ENCODE measurements at places on chromosomes 3 and 15.
A peak's percentile ranks its signal among the peaks of the same experiment; 100 is the strongest.

- peak; percentile 57 for ATAC-seq
These were observed 14.4 kb upstream of the TSPAN3 start for GRCh38 chr15:77085297-77085696.

DNA sequence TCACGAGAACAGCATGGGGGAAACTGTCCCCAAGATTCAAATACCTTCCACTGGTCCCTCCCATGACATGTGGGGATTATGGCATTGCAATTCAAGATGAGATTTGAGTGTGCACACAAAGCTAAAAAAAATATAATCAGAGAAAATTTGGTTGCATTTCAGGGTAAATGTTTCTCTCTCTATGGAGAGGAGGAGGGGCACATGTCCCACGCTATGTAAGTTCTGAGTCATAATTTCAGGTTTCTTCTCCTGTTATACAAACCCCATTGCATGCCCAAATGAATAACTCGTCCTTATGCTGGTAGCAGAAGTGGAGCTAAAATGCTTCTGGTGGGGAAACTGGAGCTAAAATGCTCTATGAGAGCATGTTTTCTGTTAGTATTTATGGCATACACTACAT is 209.7 kb upstream of the DCBLD2 start:
- ATAC-seq: no peak

GRCh38 chr3:196122021-196122687 is 40.3 kb upstream of the TFRC start:
- ATAC-seq: no peak

- no peak for ATAC-seq
These were observed 36.1 kb downstream of the SCN5A start for GRCh38 chr3:38613426-38613825.

- no peak for ATAC-seq
These were observed 59.2 kb downstream of the PPM1L start for GRCh38 chr3:160815280-160815679.

- ATAC-seq: no peak
These were observed 192.4 kb upstream of the IGF1R start for GRCh38 chr15:98455904-98456303.

DNA sequence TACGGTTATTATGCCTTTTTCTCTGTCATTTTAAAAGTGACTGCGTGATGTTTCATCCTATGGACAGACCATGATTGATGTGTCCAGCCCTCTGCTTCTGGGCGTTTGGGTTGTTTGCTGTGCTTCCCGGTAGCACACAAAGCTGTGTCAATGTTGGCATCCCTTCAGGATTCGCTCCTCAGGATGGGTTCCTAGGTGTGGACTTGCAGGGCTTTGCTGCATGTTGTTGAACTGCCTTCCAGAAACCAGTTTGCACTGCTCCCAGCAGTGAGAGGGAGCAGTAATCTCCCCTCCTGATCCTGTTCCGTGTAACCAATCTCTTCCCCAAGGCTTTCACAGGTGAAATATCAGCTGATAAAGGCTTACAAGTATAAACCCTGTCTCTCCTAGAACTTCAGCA is 787 bp downstream of the TRPM1 start:
- no peak for ATAC-seq

GRCh38 chr3:50606596-50606995 is 5.0 kb downstream of the CISH start:
- no peak for ATAC-seq

- no peak for ATAC-seq
These were observed 3.1 kb downstream of the AP4E1 start for GRCh38 chr15:50911621-50912020.

DNA sequence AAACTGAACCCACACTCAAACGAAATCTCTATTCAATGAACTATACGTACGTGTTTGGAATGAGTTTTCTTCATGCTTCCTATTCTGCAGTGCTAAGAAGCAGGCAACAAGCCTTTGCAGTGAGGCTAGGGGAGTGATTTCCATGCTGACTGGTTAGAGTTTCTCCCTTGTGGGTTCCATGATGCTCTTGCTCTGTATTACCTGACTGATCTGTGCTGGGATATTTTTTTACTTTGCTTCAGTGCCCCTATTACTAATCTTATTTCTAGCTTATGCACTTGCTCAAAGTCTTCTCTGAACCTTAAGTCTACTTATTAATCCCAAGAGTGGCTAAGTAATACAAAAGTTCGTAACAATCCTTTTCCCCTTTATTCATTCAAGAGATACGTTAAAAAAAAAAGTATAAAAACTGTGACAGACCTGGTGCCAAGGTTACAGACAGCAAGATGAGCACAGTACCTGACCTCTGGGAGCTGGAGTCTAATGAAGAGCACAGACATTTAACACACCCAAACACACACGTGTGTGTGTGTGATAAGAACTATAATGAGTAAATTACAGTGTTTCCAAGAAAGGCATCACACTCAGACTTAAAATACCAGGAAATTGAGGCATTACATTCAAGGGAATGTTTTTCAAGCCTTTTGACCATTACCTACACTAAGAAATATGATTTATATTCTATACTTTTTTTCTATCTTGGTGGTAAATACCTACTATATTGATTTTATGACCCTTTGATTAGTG is 50.5 kb upstream of the FBN1 start:
- ATAC-seq: no peak

DNA sequence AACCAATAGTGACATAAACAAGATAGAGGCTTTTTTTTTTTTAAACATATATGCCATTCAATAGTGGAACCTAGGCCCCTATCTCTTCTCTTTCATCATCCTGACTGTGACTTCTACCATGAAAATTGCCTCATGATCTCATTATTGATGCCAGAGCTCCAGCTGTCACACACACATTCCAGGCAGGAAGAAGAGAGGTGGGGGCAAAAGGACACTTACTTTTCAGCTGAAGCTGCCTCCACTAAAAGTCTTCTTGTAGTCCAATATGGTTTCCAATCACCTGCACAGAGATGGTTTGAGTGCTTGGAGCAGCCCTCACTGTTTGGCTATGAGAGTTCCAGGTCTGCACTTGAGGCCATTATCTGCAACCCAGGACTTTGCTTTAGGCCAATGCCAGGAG is 45.0 kb downstream of the CLEC3B start:
- ATAC-seq: no peak

- no peak for ATAC-seq
These were observed 64.2 kb upstream of the SLCO2A1 start for GRCh38 chr3:134093956-134094355.

- ATAC-seq: peak; percentile 45
These were observed 224.8 kb upstream of the HES1 start for GRCh38 chr3:193910886-193911738.

GRCh38 chr15:83066034-83066733 is 868 bp downstream of the BTBD1 start:
- ATAC-seq: no peak

DNA sequence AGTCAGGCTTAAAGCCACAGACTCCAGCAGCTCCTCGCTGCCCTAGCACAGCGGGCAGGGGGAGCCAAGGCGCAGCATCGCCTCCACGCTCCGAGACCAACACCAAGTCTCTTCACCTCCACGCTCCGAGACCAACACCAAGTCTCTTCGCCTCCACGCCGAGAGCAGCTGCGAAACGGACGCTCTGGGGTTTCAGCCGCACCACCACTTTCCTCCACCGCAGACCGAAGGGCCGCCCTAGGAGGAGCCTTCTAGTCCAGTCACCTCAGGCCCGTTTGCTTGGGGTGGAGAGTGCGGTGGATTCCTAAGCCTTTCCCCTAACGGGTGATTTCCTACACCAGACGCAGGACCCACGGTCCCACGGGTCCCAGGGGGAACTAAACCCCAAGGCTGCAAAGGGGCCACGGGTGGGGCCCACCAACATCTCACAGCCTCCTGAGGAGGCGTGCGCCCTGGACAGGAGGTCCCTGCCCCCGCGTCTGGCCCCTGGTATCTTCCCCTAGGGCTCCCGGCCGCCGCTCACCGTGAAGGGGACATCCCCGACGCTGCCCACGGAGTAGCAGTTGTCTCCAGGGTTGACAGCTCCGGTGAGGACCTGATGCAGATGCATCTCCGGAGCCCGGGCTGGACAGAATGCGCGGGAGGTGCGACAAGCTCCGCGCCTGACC is 501 bp downstream of the DMXL2 start:
- ATAC-seq: peak; percentile 54

GRCh38 chr3:11050666-11051323 is 58.2 kb downstream of the SLC6A1 start:
- ATAC-seq: no peak

DNA sequence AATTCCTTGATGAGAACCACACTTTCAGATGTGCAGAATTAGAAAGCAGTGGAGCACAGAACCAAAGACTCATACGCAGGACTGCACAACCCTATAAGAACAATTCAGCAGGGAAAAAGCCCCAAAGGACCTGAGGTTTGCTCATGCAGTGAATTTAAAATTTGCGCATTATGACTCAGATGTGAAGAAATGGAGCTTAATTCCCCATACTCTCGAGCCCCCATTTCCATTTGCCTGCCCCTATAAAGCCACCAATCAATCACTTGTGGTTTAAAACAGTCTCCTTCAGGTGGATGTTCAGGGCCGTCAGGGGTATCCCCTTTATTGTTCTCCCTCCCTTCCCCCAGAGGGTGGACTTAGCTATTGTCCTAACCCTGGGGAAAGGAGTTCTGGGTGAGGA is 221.2 kb downstream of the IGSF11 start:
- ATAC-seq: no peak

DNA sequence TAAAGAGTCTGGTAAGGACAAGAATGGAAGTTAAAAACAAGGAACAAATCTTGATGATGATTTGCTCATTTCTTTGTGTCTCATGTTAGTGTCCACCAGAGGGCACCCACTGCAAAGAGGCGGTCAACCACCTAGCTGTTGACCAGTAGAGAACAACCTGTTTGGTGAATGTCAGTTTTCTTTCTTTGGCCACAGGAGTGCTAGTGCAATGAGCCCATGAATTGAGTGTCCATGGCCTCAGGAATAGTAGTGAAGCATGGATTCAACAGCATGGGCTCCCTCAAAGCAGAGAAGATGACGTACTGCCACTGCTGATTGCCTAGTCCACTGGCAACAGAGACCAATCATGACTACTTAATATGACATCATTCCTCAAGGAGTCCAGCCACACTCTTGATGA is 10.7 kb upstream of the CNTN6 start:
- no peak for ATAC-seq

DNA sequence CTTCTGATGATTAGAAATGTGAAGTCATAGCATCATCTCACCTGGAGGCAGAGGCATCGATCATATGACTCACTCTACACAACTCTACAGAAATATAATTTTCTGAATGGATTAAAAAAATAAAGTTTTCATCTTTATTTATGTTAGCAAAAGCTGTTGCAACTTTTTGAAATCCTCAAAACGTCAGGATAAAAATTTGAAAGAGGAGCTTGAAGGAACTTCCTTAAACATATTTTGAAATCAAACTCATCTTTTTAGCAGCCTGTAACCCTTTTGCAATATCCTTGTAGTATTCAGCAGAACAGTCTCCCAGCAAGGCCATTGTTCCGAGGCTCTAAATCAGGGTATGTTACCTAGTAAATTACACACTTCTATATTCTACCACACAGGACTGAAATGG is 985.4 kb downstream of the PLOD2 start:
- ATAC-seq: no peak

GRCh38 chr3:113405180-113405579 is 36.1 kb downstream of the CFAP44 start:
- no peak for ATAC-seq

DNA sequence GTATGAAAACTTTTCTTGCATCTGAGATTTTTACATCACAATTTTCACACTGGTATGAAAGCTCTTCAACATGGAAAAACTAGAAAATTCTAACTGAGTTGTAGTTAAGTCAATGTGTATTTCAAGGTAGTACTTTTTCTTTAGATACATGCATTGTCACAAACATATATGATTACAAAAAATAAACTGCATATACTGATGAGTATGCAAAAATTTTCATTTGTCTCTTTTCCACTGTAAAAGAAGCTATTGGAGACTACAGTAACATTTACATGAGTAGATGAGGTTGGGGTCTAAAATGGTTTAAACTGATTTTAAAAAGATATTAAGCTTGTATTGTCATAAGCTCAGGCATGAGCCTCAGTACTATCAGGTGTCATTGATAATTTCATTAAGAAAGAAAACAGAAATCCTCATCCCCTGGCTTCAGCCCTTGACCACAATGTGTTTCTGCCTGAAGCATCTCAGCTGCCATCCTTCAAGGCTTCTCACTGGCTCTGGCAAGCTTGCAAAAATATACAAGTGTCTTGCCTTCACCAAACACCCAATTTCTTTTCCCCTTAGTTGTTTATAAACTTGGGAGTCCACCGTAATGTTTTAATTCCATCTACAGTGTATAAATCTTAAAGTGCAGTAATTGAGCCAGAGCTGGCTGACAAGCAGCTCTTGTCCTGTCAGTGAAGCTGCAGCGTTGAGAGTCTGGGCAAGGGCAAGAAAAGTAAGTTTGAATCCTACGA is 71.9 kb downstream of the ALDH1A2 start:
- ATAC-seq: no peak

GRCh38 chr15:52790169-52790708 is at the start of gene ONECUT1:
Gene ONECUT1 (minus strand): TSS chr15:52790336. CDS start chr15:52789884, 452 bp downstream.
- peak; percentile 57 for ATAC-seq

DNA sequence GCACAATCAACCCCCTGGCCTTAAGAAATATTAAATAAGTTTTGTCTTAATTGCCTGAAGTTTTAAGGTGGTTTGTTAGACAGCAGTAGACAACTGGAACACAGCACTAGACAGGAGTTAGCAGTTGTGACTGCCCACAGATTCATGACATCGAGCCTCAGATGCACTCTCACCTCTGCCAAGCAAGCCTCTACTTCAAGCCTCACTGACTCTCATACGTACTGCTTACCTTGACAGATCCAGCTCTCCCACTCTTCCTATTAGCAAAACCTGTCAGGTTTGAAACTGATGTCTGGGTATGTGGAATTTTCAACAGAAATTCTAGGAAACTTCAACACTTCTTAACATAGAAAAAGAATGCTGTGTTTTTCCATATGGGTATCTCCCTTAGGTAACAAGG is 382.9 kb upstream of the DPH6 start:
- no peak for ATAC-seq

DNA sequence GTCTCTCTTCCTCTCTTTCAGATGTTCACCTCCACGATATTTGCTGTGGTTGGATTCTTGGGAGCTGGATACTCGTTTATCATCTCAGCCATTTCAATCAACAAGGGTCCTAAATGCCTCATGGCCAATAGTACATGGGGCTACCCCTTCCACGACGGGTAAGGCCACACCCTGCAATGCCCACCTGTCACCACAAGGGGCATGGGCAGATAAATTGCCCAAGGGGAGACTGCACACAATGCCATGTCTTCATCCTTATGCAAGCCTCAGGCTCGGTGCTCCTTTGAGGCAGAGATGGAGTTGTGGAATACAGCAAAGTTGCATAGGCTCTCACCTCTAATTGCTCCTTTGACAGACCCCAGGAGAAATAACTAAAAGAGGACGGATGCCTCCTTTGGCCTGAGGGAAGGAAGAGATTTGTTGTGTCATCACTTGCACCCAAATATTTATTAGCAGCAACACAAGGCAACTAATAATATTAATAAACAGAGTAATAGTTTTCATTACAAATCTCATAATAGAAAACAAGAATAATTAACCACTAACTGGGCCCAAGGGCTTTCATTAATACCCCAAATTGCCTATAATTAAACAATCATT is 13.2 kb downstream of the TM4SF4 start:
- ATAC-seq: no peak

- no peak for ATAC-seq
These were observed 414.2 kb downstream of the GABRB3 start for GRCh38 chr15:26358708-26359107.
